ENCODE measurements at places on chromosomes 5 and 9. TPM values are rescaled to one million over a fixed set of nuclear protein-coding genes. Genes with fewer than 3 reads are reported as not detected.

The EGFLAM gene
- total RNA-seq = not detected

The NOXA1 gene
- total RNA-seq = 0.51 TPM

DNA sequence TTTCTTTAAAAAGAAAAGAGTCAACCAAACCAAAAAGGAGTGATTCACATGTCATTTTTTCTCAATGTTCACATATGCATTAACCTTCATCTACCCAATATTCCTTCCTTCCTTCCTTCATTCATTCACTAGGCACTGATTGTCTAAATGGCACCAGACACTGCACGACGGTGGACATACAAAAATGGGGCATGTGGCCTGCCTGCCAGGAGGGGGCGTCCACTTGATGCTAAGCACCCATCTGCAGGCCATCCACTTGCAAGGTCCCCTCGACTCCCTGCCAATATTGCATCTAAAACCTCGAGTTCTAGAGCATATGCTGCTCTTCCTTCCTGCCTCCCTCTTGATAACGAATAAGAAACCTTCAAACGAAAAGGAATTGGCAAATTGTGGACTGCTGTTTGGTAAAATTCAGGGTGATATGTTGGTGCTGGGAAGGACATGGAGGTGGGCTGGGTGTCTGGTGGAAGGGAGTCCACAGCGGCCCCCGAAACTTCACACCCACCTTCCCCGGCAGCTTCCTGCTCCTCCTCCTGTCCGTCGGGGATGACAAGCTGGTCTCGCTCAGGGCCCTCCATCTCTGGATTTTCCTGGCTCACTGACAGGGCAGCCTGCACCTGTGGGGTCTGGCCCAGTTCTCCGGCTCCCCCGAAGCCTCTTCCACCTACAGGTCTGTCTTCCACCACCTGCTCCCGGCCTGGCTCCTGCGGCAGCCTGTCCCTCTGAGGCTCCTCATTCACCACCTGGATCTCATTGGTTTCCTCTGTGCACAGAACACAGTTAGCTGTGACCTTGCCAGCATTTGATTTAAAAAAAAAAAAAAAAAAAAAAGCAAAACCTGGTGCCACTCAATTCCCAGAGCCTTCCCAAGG lies 64.3 kb downstream of the GOLM1 start:
- H3K36me3 ChIP-seq = no peaks in the 10 kb centered on the region
- no peaks in the 10 kb centered on the region for H3K4me1 ChIP-seq
- no peaks in the 10 kb centered on the region for H3K27me3 ChIP-seq
- no peak overlapping the region for H3K27ac ChIP-seq
- peak; percentile 42 for DNase-seq
- no peak overlapping the region for H3K4me3 ChIP-seq

- H3K27ac ChIP-seq = no peak overlapping the region
- no peaks in the 10 kb centered on the region for H3K4me1 ChIP-seq
- no peak overlapping the region for H3K4me3 ChIP-seq
Observed at GRCh38 chr5:122377026-122377425, 65.0 kb downstream of the SNCAIP start.

DNA sequence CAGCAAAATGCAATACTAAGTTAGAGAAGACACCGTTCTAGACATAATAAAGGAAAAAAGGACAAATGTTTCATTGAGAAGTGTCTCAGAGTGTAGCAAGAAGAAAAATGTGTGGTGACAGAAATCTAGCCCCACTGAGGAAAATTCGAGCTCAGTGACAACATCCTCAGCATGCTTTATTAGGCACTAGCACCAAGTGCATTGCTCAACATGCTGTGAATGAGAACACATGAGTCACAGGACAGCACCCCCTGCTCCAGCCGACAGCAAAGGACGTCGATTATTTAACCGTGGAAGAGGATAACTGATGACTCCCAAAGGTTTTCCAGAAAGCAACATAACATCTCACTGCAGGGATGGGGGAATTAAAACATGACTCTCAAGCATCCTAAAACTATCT lies 182.7 kb downstream of the GNAQ start:
- no peak overlapping the region for H3K27ac ChIP-seq
- H3K27me3 ChIP-seq = no peaks in the 10 kb centered on the region
- H3K4me1 ChIP-seq = no peaks in the 10 kb centered on the region
- no peaks in the 10 kb centered on the region for H3K36me3 ChIP-seq

All from PC-3 (cell line).